Esophagus squamous epithelium (tissue), 5 donors: ENCODE measurements at places on chromosomes 6 and 20.

DNA sequence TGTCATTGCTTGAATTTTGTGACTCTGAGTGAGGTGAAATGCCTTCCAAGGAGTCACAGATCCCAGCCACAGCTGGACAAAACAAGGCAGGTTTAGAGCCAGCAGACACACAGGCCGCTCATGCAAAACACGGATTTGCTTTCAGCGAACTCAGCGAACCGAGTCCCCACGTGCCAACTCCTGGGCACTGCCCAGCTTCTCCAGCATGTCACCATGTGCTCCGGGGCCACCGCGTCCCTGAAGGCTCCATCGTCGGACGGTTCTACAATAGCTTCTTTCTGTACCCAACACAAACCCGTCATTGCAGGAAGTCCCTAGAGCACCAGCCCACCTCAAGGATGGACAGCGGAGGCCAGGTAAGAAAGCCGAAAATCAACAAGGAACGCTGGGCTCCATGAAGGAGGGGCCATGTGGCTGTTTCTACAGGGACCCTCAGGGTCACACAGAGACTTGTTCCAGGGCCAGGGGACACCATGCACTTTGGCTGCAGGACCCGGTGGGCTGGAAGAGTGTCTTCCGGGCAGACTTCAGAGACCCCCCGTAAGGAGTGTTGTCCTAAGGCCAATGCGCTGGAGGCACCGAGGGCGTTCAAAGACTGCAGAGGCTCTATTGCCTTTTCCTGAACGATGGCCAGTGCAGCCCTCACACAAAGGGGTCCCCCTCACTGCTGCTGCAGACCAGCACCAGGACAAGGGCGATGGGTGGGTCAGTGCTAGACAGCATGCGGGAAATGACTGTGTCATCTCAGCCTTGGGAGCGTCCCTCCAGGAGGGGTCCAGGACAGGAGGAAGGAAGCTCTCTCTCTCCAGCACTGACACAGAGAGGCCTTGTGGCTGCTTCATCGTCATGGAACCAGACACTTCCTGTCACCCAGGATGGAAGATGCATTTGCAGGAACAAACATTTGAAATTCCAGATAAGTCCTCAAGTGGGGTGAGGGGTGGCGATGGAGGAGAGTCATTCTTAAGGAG is 19.8 kb downstream of the DACT2 start:
- no peak for DNase-seq

DNA sequence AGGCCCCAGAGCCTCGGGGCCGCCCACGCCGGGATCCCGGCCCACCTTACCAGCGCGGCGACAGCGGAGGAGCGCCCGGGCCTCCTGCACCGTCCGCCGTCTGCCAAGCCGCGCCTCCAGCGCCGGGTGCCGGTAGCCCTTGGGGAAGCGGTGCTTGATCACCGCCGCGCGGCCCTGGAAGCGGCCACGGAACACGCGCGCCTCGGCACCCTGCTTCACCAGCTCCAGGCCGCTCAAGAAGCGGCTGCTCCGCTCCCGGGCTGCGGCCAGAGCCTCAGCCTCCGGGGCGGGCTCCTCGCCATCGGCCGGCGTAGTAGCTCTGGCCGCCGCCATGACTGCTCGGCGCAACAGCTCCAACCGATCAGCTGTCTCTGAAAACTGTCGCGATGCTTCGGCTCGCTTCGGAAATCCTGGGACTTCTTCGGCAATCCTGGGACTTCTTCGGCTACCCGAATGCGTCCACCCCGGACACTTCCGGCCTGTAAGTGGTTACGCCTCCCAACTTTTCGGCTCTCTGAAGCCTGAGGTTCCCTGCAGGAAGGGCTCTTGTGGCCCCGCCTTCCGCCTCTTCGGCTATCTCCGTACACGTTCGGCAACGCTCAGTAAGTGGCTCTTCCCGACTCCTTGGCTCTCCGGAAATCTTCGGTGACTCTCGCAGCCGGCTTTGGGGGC is at the start of gene TP53RK:
Gene TP53RK (minus strand): TSS at position 363 of the 672 bp plus-strand sequence. CDS start 30 bp downstream, at position 333.
- DNase-seq = peak; percentile 83

GRCh38 chr6:113855500-113856374 is 1.4 kb upstream of the MARCKS start:
- no peak for DNase-seq

GRCh38 chr20:60011512-60012507 is 53.6 kb downstream of the CDH26 start:
- no peak for DNase-seq

- DNase-seq = no peak
Measured at GRCh38 chr20:32509639-32510066, 75.5 kb downstream of the NOL4L start.

- no peak for DNase-seq
Measured at GRCh38 chr20:15498926-15499325, 1074.3 kb downstream of the KIF16B start.

DNA sequence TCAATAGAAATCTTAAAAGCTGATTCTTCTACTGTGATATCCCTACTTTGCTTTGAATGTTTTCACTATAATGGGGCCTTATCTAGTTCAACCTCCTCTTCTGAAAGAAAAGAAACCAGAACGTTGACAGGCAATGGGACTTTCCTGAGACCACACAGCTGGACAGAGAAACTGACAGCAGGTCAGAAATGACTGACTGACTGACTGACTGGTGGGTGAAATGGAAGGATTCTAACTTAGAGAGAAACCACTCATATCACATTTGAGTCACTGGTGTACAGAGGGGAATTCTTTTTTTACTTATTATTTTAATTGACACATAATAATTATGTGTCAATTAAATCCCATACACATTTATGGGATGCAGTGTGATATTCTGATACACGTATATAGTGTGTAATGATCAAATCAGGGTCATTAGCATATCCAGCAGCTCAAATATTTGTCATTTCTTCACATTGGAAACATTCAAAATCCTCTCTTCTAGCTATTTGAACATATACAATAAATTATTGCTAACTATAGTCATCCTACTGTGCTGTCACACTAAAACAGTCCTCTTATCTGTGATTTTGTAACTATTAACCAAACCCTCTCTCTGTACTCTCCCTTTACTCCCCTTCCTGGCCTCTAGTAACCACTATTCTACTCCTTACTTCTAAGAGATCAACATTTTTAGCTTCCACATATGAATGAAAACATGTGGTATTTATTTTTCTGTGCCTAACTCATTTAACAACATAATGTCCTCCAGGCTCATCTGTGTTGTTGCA is 64.8 kb upstream of the NRSN1 start:
- DNase-seq = no peak

DNA sequence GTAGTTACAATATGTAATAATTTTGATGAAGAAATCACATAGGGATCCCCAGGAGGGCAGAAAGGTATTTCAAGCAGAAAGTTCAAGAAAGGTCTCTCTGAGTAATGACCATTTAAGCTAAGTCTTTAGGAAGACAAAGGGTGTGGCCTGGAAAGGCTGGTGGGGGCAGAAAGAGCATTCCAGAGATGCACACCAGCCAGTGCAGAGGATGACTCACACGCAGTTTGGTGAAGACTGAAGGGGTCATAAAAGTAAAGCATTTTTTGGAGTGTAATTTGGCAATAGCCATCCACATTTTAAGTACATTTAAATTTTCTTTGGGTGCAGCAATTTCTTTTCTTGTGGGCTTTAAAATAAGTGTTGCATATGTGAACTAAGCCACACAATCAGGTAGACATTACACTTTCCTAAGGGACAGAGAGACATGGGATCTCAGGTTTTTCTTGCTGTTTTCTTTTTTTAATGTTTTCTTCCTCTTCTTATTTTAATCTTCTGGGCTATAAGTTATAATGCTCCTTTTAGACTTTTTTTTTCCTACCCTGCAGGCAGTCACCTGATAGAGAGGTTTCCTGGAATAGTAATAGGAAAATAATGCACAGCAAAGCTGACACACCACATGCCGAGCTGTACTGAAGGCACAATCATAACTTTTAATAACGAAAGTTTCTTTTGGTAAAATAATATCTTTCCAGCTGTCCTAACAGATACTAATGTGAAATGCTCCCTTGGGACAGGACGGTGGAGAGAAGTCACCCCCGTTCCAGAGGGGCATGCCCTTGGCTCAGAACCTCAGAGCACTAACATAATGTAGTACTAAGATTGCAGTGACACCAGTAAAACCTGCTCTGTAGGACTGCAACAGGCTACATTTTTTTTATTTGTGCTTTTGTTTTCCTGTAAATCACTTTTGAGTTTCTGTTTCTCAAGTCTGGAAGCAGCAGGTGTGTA is 49.6 kb upstream of the PTPRK start:
- DNase-seq = no peak

- no peak for DNase-seq
Measured at GRCh38 chr20:25050501-25051350, 7.2 kb downstream of the ACSS1 start.

GRCh38 chr6:15621203-15622044 is 41.4 kb downstream of the DTNBP1 start:
- DNase-seq = no peak

DNA sequence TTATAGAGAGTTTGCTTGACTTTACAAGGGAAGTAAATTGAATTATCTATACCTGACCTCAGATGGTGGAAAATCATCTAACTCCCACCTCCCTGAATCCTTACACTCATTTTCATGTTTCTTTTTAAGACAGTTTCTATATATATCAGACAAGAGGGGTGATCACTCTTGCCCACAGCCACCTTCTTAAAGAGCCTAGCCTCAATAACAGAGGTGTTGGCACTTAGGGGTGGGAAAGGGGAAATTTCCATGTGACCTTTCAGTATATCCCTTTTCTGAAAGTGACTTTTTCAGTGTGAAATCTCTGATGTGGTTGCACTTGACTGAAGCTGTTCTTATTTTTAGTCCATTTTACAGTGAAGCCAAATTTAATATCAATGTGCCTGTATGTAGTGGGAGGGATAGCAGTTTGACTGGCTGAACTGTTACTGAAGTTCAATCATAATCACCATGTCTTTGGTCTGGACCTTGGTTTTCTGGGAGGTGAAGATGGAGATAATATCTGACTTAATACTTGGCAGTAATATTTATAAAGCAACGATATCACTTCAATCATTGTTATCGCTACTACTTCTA is 141.3 kb downstream of the MAP3K7 start:
- DNase-seq = no peak

- no peak for DNase-seq
Measured at GRCh38 chr20:48986899-48987298, 59.2 kb upstream of the CSE1L start.

GRCh38 chr6:136922685-136923006 is 545 bp downstream of the SLC35D3 start:
- no peak for DNase-seq

DNA sequence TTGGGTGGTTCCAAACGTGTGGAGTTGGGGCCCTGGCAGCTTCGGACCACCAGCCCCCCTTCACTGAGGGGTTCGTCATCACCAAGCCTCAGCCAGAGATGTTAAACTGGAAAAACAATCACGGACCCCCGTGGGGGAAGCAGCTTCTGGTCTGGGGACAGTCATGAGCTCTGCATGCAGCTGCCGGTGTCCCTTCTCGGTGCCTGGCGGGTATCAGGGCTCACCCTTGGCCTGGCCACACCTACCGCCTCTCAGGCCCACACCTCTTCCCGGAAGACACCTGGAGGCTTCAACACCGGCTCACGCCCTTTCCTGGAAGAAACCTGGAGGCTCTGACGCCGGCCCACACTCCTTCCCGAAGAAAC is 77.8 kb upstream of the BHLHE23 start:
- no peak for DNase-seq

GRCh38 chr6:7543789-7544424 is 2.4 kb downstream of the DSP start:
- no peak for DNase-seq

- no peak for DNase-seq
Measured at GRCh38 chr20:58908221-58908620, 55.7 kb downstream of the GNAS start.

- DNase-seq = no peak
Measured at GRCh38 chr20:2698912-2699311, 6.3 kb downstream of the EBF4 start.

DNA sequence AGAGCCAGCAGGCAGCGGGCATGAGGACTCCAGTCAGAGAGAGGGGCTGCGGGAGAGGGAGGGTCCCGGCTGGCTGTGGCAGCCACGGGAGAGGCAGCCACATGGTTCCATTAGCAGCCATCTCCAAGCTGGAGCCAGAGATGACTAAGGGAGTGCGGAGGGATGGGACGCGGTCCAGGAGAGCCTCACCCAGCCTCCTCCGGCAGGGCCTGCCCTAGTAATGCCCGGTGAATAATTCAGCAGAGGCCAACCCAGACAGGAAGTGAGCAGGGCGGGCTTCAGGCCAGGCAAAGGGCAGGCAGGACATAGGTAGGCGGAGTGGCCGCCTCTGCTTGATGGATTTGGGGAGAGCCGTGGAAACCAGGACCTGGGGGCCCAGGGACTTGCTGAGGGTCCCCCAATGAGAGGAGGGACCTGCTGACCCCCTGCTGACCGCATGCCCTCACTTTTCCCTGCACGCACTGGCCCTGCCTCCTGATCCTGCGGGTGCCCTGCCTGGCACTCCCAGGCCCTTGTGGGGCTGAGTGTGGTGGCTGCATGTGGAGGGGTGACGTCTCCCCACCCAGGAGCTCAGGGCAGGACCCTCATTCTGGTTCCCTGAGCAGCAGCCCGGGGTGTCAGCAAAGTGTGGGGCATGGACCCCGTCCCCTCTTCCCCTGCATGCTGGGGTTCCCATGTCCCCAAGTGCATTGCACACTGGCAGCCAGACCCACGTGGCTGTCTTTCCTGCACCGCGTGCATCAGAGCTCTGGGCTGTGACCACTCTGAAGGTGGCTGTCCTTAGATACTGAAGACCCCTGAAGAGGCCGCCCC is 51.8 kb upstream of the SLCO4A1 start:
- no peak for DNase-seq

DNA sequence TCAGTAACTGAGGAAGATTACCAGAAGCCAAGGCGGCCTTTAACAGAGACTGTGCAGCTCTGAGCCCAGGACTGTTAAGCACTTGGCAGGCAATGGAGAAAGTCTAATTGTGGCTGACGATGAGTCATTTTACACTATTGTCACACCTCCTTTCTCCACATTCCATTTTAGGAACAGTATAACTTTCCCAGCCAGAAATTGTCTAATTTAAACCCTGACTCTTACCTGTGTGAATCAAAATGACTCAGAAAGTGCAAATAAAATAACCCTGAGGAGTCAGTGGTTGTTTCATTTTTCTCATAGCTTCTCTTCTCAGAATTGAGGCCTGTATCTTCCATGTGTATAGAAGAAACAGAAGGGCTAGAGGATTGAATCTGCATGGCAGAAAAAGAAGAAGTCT is 40.0 kb upstream of the OPN5 start:
- DNase-seq = no peak

- DNase-seq = no peak
Measured at GRCh38 chr6:169185011-169185521, 68.6 kb downstream of the THBS2 start.

DNA sequence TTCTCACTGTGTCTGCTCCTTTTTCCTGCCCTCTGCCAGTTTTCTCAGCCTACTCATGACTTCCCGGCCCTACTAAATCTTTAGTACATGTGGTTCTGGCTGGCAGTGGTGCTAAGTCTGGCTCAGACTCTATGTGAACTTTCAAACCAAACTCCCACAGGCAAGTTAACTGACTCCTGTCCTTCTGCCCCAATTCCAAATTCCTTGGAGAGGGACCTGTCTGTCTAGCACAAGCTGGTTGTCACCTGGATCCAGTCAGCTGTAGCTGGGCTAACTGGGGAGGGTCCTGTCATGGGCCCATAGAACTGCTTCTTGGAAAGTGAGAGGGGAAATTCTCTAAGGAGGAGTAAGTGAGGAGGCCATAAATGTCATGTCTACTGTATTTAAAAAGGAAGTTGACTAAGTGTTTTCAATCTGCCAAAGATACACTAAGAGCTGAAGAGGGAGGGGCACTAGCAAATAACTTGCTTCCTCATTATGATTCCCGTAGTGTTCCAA is 240.1 kb downstream of the KCNQ5 start:
- no peak for DNase-seq

- peak; percentile 91 for DNase-seq
Measured at GRCh38 chr6:158868890-158869825, 50.0 kb upstream of the EZR start.
